Stimulated activated CD8-positive, alpha-beta memory T cell treated with anti-CD3 and anti-CD28 coated beads, Interleukin-4, amount 100 ng/mL, for 1 hour (primary cell): ENCODE measurements at places on chromosomes 3 and 15.

GRCh38 chr3:84958495-84959469 lies at the start of gene CADM2:
Gene CADM2, plus strand, starts transcription at chr3:84958989.
- peak; percentile 4 for DNase-seq

- no peak for DNase-seq
Measured at GRCh38 chr3:194727435-194728128, 41.9 kb downstream of the FAM43A start.

DNA sequence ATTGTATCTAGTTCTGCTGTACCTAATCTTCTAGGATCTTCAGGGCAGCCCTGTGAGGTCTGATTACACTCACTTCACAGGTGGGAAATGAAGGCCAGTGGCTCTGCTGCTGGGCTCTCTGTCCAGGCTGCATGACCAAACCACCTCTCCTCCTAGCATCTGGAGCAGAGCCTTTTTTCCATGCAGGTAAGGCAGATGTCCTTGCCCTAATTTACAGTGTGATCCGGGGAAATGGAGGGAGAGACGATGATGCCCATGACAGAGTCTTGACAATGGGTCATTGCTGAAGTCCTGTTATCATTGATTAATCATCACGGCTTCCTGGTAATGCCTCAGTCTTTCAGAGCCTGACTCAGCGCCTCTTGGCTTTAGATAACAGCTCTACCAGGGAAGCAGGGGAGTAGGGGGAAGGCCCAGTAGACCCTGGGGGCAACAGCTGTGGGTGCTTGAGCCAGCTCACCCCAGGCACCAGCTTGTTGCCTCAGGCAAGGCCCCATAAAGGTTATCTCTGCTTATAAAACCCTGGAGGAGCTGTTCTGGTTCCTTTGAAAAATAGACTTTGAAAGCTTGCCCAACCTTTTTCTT lies 153.4 kb downstream of the GABRG3 start:
- no peak for DNase-seq

- no peak for DNase-seq
Measured at GRCh38 chr15:80585544-80586018, 109.5 kb upstream of the ABHD17C start.

GRCh38 chr3:28243424-28244106 lies 2.1 kb downstream of the CMC1 start:
- DNase-seq = no peak

DNA sequence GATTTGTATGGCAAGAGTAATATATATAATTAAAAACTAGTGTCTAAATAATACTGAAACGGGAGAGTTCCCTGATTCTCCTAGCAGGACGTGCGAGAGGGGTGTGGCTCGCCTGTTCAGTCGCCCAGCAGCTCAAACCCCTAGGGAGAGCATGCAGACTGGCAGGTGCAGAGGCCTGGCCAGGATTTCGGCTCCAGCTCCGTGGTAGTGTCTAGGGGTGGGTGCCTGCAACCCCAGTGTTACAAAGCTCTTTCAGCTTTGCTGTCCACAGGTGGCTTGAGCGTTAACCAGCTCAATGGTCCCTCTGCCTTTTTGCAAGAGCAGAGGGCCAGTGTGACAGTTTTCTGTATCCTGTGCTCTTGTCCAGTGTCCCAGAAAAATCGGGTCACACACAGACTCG lies 226.6 kb downstream of the ALCAM start:
- DNase-seq = no peak

GRCh38 chr3:71138410-71138809 lies 445.1 kb downstream of the FOXP1 start:
- DNase-seq = no peak

GRCh38 chr15:37031198-37031597 lies 69.2 kb downstream of the MEIS2 start:
- no peak for DNase-seq

DNA sequence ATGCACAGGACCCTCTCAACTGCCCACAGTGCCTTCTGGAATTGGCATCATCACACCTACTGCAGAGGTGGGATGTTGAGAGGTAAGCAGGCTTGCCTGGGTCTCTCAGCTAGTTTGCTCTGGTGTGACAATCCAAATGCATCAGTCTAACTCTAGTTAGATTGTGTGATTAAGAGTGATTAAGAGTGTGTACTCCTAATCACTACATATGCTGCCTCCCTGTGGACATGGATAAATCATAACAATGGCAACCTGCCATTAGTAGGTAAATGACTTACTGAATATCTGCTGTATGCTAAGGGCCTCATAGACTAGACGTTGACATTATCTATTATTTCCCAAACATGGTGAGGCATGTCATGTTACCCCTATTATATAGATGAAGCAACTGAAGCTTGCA lies 342.1 kb downstream of the OCA2 start:
- DNase-seq = no peak

DNA sequence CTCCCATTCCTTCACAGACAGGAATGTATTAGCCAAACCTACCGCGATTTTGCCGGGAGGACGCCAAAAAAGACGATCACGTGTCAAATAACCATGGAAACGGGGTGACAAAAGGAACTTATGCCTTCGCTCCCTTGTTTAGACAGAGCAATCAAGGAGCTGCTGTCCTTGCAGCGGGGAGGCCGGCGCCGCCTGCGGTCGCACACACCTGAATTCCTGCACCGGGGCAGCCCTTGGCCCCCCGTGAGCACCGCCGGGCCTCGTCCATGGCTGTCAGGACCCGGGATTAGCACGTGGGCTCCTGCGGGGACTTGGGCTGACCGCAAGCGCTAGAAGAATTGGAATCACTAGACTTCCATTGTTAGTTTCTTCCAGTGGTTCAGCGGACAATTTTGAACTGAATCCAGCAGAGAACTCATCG lies 193.1 kb downstream of the SHQ1 start:
- DNase-seq = no peak

- DNase-seq = no peak
Measured at GRCh38 chr3:42705058-42705767, 2.6 kb upstream of the HHATL start.

GRCh38 chr15:35458176-35458856 lies 87.6 kb downstream of the DPH6 start:
- no peak for DNase-seq

DNA sequence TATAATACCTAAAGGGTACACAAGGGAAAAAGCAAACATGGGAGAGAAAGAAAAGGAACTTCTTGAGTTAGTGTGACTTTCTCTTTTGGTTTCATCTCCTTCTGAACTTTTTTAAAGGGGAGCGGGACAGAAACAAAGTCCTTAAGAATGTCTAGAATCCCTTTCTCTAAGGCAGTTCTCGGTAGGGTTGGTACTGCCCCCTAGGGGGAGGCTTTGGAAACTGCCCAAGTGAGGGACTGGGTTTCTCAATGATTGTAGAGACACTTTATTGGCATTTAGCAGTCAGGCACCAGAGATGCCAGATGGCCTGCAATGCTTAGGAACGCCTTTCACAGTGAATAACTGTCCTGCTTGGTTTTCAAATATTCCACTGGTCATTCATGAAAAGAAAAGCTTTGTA lies 172.7 kb downstream of the WDR72 start:
- no peak for DNase-seq

DNA sequence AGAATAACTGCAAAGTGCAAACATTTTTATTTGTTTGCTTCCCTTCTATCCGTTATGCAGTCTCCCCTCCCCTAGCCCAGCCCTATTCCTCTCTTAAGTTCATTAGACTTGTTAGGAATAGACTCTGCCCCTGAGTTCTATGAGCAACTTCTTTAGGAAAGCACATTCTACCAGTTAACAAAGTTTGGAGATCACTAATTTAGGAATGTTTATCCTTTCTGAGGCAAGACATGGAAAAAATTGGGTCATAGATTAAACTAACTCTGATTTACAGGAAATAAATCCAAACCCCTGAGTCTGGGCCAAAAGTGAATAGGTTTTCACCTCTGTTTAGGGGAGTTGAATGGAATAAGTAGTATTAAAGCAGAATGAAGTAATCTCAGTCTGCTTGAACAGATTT lies 34.4 kb downstream of the C3orf80 start:
- no peak for DNase-seq

DNA sequence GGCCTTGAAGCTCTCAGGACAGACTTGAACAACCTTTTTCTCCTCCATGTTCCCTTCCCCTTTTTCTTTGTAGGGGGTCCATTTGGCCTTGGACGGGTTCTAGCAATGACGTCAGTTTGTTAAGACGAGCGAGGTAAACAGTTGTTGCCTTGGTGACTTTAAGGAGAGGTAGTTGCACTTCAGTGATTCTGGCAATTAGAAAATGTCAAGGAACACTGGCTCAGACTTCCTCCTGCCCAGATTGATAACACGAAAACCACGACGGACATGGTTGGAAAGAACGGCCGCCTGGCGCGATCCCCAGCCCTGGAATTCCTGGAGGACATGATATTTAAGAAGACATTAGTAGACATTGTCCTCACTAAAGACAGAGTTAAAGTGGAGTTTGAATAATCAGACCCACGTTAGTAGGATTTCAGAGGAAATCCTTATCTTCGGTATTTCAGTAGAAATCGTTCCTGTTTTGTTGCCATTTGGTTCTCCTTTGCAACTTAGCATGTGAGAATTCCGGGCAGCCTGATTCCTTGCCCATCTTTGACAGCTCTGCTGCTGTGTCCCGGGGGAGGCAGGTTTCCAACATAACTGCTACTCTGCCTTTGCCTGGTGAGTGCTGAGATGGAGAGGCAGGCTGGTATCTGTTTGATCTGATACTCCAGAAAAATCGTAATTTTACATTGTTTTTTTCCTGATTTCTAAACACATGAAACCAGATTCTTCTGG lies 87.3 kb downstream of the ST6GAL1 start:
- no peak for DNase-seq

GRCh38 chr15:35078221-35078915 lies 6.7 kb downstream of the NANOGP8 start:
- DNase-seq = peak; percentile 1

GRCh38 chr3:107315141-107315540 lies 62.1 kb upstream of the CCDC54 start:
- no peak for DNase-seq

DNA sequence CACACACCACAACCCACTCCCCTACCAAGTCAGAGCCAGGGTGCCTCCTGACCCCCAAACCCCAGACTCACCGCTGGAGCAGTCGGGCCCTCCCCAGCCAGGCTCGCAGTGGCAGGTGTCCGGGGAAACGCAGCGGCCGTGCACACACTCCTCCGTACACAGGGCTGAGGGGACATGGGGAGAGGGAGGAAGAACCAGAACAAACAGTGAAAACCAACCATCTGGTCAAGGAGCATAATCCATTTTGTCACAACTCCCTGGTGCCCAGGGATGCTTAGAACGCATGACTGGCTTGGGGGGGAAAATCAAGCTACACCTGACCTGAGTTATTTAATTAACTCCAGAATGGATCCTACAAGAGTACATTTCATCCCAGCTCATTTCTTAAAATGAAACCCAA lies 159.2 kb downstream of the MEGF11 start:
- no peak for DNase-seq

DNA sequence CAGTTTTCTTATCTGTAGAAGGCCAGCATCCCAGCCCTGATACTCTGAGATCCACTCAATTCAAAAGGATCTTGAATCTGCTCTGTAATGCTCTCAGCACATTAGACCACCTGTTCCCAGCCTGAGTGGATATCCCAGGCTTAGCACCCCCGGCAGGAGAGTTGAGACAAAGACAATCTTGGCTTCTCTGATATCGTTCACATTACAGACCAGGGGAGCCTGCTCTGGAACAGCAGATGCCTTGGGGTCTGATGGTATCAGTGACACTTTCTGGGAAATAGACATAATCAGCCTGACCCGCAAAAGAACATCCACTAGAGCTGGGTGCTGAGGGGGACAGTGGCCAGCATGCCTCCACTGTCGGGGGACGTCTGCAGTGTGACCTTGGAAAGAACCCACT lies 70.6 kb downstream of the BDH1 start:
- DNase-seq = no peak

- DNase-seq = no peak
Measured at GRCh38 chr15:25061808-25062550, 107.2 kb downstream of the SNRPN start.

DNA sequence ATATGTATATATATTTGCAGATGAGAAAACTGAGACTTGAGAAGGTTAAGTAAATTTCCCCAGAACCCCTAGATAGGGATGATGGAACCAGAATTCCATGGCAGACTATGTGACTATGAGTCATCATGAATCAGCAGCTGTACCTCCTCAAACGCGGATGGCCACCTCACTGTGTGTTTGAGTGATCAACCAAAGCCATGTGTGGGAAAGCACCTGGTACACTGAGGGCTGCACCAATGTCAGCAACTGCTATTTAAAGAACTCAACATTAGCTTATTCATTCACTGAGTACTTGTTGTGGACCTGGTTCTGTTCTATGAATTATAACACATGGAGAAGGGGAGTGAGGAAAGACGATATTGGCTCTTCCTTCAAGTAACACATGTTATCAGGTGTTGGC lies 377.0 kb downstream of the GAP43 start:
- no peak for DNase-seq

- no peak for DNase-seq
Measured at GRCh38 chr15:24899795-24900194, 55.0 kb upstream of the SNRPN start.

GRCh38 chr15:61660579-61660978 lies 399.7 kb downstream of the VPS13C start:
- DNase-seq = no peak

- DNase-seq = no peak
Measured at GRCh38 chr3:48178072-48178471, 10.1 kb downstream of the CDC25A start.

GRCh38 chr3:101847328-101847727 lies 2.0 kb upstream of the NFKBIZ start:
- DNase-seq = no peak

- DNase-seq = no peak
Measured at GRCh38 chr3:79477242-79477641, 290.6 kb downstream of the ROBO1 start.

- DNase-seq = no peak
Measured at GRCh38 chr3:182370949-182371348, 422.4 kb upstream of the ATP11B start.

DNA sequence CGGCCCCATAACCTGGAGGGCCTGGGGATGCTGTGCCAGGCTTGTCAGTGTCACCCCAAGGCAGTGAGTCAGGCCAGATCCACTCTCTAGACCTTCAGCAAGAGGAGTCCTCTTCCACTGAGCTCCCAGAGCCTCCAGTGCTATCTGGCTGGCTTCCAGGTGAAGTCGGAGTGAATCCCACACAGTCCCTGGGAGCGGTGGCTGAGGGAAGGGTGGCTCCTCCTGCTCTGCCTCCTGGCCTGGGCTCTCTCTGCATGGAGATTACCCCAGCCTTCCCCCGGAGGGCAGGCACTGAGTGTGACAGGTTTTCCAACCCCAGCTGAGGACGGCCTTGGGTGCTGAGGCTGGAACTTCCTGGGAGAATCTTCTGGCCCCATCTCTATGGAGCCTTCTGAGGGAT lies 82.7 kb downstream of the EPHB1 start:
- no peak for DNase-seq

GRCh38 chr3:172622916-172623700 lies 87.8 kb downstream of the NCEH1 start:
- peak; percentile 7 for DNase-seq

GRCh38 chr3:78765671-78766485 lies 1001.9 kb downstream of the ROBO1 start:
- no peak for DNase-seq

DNA sequence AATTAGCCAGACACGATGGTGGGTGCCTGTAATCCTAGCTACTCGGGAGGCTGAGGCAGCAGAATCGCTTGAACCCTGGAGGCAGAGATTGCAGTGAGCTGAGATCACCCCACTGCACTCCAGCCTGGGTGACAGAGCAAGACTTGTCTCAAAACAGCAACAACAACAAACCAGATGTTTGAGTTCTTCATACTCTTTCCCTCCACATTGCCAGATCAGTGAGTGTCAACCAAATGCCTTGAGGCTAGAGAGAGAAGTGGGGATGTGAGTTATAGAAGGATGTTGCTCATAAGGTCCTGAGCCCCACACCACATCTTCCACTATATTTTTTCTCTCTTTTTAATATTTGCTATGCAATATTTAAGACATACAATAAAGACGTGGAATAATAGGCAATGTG lies 19.8 kb downstream of the MAPKBP1 start:
- no peak for DNase-seq
